ENCODE measurements at places on chromosomes 6 and 20. TPM values are rescaled to one million over a fixed set of nuclear protein-coding genes. Genes with fewer than 3 reads are reported as not detected.

Gene FAM50B
- total RNA-seq, result 0.84 TPM

Gene CLPSL2
- total RNA-seq, result not detected

DNA sequence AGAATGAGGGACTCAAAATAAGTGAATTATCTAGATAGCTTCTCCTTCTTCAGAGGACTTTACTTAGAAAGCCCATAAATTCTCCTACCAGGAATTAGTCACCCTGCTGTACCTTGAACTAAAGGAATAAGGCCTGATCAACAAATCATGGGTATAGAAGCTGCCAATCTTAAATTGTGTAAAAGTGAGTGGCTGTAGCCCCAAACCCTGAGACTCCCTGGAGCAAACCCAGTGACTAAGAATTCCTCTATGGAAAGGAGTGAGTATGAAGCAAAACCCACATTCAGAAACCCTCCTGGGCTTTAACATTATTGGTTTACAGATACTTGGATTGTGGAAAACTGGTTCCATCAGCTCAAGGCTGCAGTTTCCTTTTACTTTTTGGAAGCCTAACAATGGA lies 285.8 kb upstream of the TBX18 start:
- no peak for DNase-seq

DNA sequence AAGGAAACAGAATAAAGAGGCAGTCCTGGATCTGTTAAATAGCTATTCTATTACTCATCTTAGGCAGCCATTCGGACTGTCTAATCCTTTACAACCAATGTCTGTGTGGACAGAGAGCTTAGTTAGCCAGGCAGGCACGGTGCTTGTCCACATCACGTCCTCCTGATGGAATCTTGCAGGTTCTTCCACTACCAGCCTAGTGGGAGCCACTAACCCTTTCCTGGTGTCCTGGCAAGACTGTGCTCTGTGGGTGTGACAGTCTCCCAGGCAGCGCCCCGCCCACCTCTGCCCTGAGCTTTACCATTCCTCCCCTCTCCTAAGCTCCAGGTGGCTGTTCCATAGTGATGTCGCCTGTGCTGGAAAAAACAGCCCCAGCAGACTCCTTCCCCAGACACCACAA lies 78.3 kb upstream of the CLDN20 start:
- peak; percentile 79 for DNase-seq

DNA sequence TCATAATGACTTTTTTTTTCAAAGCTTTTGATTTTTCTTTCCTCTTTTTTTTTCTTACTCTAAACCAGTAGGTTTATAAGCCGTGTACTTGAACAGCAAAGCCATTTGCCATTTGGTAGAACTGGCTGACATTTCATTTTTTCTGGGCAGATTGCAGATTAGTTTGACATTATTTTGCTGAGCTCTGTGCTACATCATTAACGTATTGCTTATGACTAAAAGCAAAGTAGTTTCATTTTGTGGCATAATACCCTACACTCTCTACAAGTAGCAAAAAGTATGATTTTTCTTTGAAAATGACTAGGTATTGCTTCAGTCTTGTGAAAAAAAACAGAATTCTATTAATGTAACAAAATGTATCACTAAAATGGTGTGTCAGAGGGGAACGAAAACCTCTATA lies 141.3 kb downstream of the GRIK2 start:
- DNase-seq, result no peak

GRCh38 chr6:80466981-80467380 lies 360.5 kb downstream of the BCKDHB start:
- DNase-seq, result no peak

Gene SEL1L2
- total RNA-seq, result not detected

- DNase-seq, result no peak
These were observed 16.1 kb downstream of the CSNK2A1 start for GRCh38 chr20:527571-527886.

- DNase-seq, result no peak
These were observed 68.3 kb upstream of the EDN1 start for GRCh38 chr6:12221856-12222255.

Gene DEFB110
- total RNA-seq, result not detected

- no peak for DNase-seq
These were observed 33.2 kb upstream of the PAQR8 start for GRCh38 chr6:52328729-52329128.

DNA sequence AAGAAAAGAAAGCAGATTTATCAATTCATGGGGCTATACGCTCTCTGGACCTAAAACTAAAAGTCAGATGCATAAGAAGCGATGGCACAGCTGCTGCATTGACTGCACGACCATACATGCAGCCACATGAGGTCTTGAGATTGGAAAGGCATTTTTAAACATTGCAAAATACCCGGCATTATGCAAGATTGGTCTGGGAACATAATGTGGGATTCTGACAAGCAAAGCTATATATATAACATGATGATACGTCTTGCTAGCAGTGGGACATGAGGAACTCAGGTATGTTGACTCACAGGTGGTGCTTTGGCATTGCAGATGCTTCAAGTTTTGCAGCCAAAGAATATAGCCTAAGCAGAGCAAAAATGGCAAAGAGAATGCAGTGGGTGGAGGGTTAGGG lies 55.1 kb downstream of the SAMD3 start:
- DNase-seq, result peak; percentile 16

Gene TRIM10
- 0.12 TPM for total RNA-seq

Gene HRH3
- not detected for total RNA-seq

GRCh38 chr6:25312703-25313102 lies 33.5 kb downstream of the CARMIL1 start:
- DNase-seq, result peak; percentile 40

Gene RIPOR3
- 5.6 TPM for total RNA-seq

DNA sequence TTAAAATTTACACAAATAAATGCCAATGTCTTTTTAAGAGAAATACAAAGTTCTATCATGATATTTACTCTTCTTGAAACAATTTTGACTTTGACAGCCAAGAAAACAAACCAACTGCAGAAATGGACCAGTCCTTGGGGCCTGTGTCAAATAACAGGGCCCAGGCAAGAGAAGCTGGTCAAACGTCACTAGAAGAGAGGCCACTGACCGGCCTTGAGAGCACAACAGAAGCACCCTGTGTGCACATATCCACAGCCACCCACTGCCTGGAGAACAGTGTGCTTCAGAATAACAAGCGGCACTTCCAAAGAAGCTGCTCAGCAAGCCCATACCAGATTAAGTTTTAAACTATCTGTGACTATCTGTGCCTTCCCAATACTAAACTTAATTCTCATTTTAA lies 14.8 kb downstream of the APMAP start:
- DNase-seq, result no peak

Gene UNC5CL
- 38.1 TPM for total RNA-seq

- no peak for DNase-seq
These were observed 121.3 kb downstream of the MYO6 start for GRCh38 chr6:75870389-75870788.

Gene SIRPB1
- total RNA-seq, result 0.12 TPM

GRCh38 chr20:15544742-15545141 lies 1028.5 kb downstream of the KIF16B start:
- no peak for DNase-seq

GRCh38 chr20:53557130-53557529 lies 36.5 kb downstream of the ZNF217 start:
- DNase-seq, result no peak

Gene CALHM6
- total RNA-seq, result 0.83 TPM

- no peak for DNase-seq
These were observed 7.9 kb downstream of the ROS1 start for GRCh38 chr6:117417851-117418250.

Gene FRMD1
- total RNA-seq, result not detected

GRCh38 chr6:122392564-122393350 lies 6.7 kb upstream of the HSF2 start:
- DNase-seq, result no peak

DNA sequence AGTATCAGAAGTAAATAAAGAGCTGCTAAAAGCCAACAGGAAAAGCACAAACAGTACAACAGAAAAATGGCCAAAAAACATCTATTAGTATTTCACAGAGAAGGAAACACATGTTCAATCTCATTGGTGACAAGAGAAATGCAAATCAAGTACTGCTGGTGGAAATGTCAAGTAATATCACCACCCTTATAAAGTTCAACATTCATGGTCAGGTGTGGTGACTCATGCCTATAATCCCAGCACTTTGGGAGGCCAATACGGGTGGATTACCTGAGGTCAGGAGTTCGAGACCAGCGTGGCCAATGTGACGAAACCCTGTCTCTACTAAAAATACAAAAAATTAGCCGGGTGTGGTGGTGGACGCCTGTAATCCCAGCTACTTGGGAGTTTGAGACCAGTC lies 42.8 kb downstream of the ESF1 start:
- no peak for DNase-seq

- DNase-seq, result no peak
These were observed 19.5 kb downstream of the RBM24 start for GRCh38 chr6:17300637-17301036.

- no peak for DNase-seq
These were observed 13.8 kb upstream of the GTF3C6 start for GRCh38 chr6:110944681-110945151.

DNA sequence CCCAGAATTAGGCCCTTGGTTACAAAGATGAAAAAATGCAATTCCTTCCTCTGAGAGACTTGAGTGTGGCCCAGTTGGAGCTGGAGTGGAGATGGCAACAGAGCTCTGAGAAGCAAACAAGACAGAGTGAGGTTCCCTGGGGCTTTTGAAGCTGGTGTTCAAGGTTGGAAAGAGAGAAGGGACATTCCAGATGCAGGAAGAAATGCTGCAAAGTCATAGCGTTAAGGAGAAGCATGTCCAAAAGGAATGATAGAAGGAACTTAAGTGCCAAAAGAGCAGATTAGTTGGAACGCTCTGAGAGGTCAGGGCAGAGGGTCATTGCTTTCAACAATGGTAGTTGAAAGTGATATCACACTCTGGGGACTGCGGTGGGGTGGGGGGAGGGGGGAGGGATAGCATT lies 251.8 kb downstream of the TBC1D7 start:
- no peak for DNase-seq

Gene TGM2
- 133 TPM for total RNA-seq

Gene BHLHE23
- total RNA-seq, result not detected

DNA sequence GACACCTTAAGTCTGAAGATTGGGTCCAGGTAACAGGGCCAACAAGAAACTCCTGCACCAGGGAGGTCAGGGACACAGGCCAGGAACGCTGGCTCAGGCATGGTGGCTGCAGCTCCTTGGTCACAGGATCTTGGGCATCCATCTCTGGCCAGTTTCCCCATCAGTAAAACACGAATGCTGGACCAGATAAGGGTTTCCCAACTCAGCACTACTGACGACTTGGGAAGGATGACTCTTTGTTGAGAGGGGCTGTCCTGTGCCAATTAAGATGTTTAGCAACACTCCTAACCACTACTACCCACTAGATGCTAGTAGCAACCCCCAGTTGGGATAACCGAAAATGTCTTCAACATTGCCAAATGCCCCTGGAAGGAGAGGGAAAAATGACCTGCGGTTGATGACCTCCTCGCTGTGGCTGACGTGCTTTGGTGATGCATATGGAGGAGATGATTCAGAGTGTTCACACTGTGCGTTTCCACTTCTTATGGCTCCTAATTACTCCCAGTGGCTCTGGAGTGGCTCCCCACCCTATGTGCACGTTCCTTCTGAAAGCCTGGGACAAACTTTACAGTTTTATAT lies 261.9 kb downstream of the CDH26 start:
- no peak for DNase-seq

GRCh38 chr6:113493991-113494390 lies 363.2 kb upstream of the MARCKS start:
- DNase-seq, result no peak

DNA sequence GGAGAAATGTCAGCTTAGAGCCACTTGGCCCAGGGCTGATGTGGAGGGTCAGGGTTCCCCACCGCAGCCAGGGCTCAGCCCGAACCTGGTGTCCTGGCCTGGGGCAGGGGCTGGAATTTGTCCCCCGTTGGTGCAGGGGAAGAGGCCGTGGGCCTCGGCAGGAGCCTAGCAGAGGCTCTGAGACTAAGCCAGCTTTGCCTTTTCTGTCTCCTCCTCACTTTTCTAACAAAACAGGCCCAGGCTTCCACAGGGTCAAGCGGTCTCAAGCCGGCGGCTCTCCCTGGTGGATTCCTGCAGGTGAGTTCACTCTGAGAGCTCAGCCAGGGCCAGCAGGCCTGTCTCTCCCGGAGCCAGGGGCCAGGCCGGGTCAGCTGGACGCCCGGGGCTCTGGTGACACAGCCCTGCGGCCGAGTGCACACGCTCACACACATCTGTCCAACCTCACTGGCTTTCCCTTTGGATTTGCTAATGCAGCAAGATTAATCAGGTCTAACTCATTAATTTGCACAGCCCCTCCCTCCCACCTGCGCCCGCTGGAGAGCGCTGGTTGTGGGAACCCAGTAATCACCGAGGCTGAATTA lies 2.9 kb upstream of the CHRNA4 start:
- no peak for DNase-seq

DNA sequence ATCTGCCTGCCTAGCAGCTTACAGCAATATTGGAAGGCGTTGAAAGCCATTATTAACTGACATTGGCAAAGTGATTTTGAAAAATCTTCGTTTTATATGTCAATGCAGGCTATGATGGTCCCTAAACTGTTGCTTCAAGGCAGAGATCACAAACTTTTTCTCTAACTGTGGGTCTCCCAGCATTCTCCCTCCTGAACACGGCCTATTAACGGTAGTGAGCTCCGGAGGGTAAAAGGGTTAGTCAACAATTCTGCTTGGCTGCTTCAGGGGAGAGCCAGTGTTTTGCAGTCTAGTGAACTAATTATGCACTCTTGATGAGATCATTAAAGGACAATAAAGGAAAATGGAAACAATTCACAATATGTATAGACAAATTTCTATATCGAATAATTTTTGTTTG lies 261.8 kb upstream of the QKI start:
- DNase-seq, result no peak

Gene CST5
- total RNA-seq, result 1.3 TPM

Gene SLC4A11
- total RNA-seq, result 0.28 TPM

GRCh38 chr20:47354714-47355488 lies 1.6 kb downstream of the ZMYND8 start:
- DNase-seq, result no peak

DNA sequence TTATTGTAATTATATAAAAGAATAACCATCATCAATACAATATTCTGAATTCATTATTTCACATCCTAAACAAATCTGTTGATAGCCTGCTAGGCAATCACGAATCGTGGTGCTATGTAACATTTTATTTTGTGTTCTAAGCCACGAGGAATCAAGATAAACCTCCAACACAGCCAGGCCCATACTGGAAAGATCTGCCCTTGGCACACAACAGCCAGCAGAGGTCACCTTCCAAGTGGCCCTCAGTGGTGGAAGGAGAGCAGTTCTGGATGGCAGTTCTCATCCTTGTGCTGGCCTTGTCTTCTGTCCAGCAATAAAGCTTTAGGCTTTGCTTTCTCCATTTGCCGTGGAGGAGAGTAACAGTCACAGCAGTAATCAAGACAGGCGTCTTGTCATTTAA lies 13.2 kb downstream of the ZNF831 start:
- no peak for DNase-seq

Gene TNFRSF6B
- 3.3 TPM for total RNA-seq

GRCh38 chr20:49616154-49617007 lies 48.4 kb upstream of the PTGIS start:
- no peak for DNase-seq
